SIG-M5 (cell line): ENCODE measurements at places on chromosomes 3 and 15.

DNA sequence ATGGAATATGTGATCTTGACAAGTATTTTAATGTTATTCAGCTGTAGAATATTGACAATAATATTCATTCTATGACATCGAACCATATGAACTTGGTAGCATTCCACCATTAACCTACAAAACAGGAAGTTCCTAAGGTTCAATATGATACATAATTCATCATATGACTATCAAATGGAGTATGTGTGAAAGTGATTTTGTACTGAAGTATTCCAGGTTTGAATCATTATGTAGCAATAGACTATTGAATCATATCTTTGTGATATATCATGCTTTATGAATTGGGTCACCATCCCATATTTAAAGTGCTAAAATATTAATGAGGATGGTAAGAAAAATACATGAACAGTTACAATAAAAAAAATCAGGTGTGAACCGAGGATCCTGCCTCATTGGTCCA is 95.1 kb downstream of the TP63 start:
- DNase-seq = no peak

DNA sequence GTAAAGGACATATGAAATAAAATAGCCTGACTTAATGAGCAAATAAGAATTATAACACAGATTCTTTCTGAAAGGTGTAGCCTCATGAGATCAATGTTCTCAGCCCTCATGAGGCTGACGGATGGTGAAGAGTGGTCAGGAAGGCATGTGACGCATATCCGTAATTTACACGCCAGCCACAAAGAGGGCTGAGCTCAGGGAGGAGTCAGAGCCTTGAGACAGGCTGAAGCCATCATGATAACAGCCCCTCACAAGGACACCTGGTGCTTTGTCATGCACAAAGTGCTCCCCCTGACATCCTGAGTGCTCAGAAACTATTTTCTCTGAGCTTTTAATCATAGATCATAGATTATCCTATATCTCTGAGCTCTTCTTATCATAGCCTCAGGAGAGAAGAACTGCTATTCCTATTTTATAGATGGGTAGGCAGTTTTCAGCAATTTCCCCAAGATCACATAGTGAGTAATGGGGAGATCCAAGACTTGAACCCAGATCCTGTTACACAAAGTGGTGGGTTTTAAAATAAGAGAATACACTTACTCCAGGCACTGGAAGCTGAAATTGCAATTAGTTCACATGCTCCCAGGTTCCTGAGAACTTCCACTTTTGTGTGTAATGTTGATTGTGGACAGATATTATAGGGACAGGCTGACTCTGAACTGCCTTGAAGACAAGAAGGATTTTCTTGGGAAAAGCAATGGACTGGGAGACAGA is 267.1 kb downstream of the RPLP1 start:
- peak; percentile 13 for DNase-seq

GRCh38 chr3:81483046-81483445 is 278.4 kb downstream of the GBE1 start:
- DNase-seq = no peak

DNA sequence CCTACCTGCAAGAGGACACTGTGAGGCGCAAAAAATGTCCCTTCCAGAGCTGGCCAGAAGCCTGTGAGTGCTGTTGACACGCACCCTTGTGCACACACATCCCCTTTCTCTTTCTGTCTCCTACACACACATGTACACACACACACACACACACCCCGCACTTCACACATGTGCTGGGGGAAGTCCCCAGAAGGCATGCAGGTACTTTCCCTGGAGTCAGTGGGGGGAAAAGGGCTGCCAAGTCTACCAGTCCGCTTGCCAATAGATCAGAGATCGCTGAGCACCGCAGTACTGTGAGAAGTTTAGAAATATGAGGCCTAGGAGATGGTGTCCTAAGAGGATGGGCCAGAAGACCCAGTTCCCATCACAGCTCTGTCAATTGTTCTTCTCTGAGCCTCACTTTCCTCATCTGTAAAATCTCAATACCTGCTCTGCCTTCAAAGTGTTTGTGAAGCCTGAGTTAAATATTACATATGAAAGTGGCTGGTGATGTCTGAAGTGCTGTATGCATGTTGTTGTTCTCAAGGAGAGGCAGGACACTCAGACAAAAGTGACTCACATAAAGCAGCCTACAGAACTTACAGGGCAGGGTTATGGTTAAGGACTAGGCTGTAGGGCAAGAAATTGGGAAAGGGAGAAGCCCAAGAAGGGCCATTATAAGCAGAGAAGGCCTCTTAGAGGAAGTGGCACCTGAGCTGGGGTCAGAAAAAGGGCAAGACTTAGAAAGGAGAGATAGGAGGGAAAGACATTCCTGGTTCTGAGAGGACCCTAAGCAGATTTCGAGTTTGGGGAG is 6.8 kb downstream of the IL17RE start:
- no peak for DNase-seq

- DNase-seq = no peak
Observed at GRCh38 chr3:146247911-146248310, 3.0 kb downstream of the PLSCR4 start.

DNA sequence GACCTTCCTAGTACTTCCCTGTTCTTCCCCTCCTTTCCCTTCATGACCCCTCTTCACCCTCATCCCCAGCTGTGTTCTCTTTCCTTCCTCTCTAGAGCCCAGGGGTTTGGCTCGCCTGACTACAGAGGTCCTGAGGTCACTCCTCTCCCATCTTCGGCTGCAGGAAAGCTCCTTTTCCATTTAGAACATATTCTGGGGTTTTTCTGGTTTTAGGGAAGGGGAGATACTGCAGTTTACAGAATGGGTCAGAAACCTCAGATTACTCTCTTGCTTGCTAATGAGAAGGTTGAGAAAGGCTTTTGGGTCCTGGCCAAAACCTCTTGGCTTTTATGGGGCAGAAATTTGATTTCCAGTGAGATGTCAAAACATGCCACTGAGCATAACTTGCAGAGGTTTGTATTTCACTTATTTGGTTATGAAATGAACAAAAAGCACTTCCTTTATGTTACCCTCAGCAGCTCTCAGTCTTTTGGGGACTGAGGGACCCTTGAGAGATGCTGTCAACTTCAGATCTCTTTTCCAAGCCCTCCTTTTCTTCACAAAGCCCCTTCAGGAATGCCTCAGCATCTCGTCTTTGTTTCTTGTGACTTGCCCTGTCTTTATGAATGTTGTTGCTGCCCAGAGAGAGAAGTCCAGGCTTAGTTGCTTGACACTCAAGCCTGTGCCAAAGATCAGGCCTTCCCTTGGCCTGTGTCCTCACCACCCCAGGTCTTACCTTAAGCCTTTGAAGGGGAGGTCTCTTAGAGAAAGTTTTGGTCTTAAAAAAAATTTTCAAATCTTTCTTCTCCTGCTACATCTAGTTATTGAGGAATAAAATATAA is 121.7 kb upstream of the TPM1 start:
- no peak for DNase-seq

DNA sequence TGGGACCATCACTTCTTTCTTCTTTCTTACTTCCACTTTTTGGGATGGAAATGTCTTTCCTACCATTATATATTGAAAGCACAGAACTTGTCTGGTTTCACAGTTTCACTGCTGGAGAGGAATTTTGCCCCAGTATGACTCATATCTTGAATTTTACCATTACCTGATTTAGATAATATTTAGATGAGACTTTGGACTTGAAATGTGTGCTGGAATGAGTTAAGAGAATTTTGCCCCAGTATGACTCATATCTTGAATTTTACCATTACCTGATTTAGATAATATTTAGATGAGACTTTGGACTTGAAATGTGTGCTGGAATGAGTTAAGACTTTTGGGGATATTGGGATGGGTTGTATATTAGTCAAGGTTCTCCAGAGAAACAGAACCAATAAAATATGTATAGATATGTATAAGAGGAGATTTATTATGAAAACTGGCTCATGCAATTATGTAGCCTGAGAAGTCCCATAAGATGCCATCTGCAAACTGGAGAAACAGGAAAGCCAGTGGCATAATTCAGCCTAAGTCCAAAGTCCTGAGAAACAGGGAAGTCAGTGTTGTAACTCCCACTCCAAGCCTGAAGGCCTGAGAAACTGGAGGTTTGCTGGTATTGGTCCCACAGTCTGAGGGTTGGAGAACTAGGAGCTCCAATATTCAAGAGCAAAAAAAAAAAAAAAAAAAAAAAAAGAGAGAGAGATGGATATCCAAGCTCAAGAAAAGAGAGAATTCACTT is 1029.2 kb downstream of the EPHA3 start:
- no peak for DNase-seq

DNA sequence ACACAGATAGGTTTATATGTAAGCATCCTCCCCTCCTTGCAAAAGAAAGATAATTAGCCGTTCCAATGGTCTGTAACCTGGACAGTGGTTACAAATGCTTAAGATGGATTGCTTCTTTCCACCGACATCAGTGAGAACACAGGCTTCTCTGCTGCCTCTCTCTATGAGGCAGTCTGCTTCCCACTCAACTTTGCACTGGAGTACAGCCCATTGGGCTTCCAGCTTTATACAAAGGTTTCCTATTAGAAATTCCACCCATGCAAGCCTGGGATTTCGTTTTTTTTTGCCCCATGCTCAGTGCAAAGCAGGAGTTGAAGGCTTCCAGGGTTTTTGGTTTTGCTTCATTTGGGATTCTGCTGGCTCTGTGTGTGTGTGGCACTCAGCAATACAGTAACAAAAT is 47.3 kb upstream of the C3orf22 start:
- no peak for DNase-seq

- DNase-seq = no peak
Observed at GRCh38 chr15:87145696-87146095, 1066.0 kb downstream of the AGBL1 start.

DNA sequence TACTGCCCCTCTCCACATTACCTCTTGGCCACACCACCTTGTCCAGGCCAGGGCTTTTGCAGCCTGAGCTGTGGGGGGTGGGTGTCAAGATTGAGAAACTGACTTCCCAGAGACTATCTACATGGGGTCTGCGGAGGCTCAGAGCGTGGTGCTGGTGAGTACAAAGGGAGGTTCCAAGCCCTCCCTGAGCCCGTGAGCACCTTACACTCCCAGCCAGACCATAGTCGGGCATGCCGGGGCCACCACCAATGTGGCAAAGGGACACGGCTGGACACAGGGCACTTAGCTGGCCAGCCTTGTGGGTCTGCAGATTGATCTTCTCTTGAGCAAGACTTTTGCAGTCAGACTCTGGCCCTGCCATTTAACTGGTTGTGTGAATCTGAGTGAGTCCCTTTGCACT is 74.1 kb upstream of the GATA2 start:
- no peak for DNase-seq

- no peak for DNase-seq
Observed at GRCh38 chr3:108410531-108410984, 99.8 kb downstream of the MYH15 start.

- DNase-seq = no peak
Observed at GRCh38 chr3:46901061-46901460, 23.5 kb downstream of the PTH1R start.

GRCh38 chr3:107925851-107926250 is 165.0 kb downstream of the CD47 start:
- DNase-seq = no peak

GRCh38 chr3:114586119-114586518 is 292.3 kb downstream of the TIGIT start:
- DNase-seq = no peak

- DNase-seq = no peak
Observed at GRCh38 chr3:105118905-105119304, 247.8 kb upstream of the ALCAM start.

- no peak for DNase-seq
Observed at GRCh38 chr15:78455749-78456148, 17.7 kb downstream of the IREB2 start.

GRCh38 chr15:101170568-101171350 is 81.1 kb downstream of the CHSY1 start:
- DNase-seq = no peak
